ENCODE measurements at places on chromosomes 16 and 17.
A peak's percentile ranks its signal among the peaks of the same experiment; 100 is the strongest.

DNA sequence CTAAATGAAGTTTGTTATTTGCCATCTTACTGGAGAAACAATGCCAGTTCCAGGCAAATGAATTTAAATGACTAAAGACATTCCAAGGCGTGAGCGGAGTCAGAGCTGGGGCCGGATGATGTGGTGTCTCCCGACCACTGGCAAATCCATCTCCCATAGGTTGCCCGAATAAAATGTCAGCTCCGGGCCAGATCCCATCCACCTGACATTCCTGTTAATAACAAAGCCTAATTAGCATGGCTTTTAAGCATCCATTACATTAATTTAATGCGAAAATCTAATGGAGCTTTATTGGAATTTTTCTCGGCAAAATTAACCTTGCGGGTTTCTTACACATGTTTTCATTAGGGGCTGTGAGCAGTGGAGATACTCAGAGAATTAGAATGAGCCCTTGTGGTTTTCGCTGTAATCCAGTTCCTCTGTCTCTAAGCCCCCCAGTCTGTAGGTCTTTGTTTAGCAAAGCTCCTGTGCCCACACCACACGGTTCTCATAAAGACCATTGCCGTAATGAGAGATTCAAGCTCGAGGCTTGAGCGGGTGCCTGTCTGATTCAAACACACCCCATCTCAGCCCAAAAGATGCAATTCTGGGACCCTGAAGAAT is 123.3 kb downstream of the CCT6B start:
- DNase-seq, result no peak

GRCh38 chr17:27552276-27552732 is 78.7 kb upstream of the LGALS9 start:
- no peak for DNase-seq

- no peak for DNase-seq
Measured at GRCh38 chr16:10684511-10685151, 10.1 kb downstream of the TEKT5 start.

- DNase-seq, result peak; percentile 20
Measured at GRCh38 chr17:75822119-75822799, 21.9 kb downstream of the UNC13D start.

GRCh38 chr17:2222301-2222700 is 81.3 kb downstream of the SMG6 start:
- DNase-seq, result no peak

DNA sequence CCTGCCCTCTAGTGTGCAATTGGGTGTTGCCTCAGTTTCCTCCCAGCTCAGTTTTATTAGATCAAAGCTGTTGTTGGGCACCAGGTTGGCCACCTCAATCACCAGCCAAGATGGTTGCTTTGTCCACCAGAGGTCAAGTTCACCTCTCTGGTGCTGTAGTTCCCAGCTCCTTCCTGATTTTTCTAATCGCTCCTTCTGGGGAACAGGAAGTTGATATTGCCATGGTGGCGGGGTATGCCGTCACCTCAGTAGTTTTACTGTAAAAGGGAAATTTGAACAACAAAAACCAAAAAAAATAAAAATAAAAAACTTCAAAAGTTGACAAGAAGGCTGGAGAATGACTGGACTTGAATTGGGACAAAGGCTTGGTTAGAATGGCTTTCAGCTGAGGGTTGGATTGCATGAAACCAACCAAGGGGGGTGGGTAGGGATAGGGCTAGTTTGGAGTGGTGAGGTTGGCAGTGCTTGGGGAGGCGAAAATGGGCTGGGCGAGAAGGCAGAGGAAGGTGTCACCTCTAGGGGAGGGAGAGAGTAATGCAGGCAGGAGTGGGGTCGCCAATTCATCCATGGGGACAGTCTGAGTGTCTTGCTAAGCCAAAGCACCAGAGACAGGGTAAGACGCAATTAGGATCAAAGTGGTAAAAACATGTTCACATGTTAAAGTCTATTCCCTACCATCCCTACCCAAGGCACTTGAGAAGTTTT is 6.2 kb downstream of the EFNB3 start:
- no peak for DNase-seq

DNA sequence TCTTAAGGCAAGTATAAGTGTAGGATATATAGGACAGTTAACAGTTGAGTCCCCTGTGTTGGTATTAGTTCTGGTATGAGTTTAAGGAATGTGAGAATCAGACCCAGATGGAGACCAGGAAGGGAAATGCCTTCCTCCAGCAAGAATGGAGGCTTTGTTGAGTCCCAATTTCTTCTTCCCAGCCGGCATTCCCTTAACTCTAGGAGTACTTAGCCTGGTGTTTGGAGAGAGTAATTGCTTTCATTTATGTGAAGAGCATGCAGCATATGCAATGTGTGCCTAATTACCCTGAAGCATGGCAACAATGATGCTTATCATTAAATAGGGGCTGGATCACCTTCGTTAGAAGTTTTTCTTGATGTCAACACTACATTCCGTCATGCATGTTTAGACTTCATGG is 225.9 kb upstream of the XYLT1 start:
- DNase-seq, result no peak
